ENCODE measurements at places on chromosomes 16 and 17.

DNA sequence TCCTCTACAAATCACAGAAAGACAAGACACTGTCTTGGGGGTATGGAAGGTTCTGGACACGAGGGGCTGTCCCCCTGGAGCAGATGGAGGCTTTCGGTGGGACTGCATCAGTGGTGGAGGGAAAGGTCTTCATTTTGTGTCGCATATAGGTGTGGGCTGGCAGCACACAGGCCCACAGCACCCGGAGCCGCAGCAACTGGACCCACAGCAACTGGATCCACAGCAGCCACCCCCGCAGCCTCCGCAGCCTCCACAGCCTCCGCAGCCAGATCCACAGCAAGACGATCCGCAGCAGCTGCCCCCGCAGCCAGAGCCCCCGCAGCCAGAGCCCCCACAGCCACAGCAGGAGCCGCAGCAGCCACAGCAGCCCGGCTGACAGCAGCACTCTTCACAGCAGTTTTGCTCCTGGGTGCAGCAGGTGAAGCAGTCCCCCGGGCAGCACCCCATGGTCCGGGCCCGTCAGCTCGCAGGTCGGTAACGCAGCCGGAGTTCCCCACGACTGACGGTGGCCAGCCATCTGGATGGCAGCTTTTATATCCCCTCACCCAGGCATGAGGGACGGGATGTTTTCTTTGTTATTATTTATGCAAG is at the start of gene KRTAP17-1:
KRTAP17-1 (minus strand) TSS at position 507 of the 591 bp plus-strand sequence; CDS start at position 447, 60 bp downstream.
- DNase-seq = no peak

DNA sequence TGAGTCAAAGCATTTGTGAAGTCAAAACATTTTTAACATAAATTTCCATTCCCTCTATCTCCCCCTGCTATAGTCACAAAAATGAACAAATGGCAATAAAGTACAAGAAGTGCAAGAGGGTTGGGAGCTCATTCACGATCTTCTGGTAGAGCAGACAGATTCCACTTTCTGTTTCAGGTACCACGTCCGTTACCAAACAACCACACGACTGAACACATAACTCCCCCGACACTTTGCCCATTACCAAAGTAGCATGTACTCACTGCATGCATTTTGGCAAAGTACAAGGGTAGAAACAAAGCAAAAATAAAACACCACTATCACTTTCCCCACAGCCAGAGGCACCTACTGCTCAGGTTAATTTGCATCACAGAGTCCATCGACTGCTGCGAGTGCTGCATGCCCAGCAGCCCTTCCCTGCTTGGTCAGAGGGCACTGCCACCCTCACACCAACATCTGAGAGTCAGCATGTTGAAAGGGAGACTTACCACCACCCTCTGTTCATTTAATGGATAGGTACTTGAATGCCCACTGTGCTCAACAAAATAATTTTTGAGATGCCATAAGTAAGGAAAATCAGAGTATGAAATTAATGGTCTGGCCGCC is 150.3 kb upstream of the AXIN2 start:
- no peak for DNase-seq

DNA sequence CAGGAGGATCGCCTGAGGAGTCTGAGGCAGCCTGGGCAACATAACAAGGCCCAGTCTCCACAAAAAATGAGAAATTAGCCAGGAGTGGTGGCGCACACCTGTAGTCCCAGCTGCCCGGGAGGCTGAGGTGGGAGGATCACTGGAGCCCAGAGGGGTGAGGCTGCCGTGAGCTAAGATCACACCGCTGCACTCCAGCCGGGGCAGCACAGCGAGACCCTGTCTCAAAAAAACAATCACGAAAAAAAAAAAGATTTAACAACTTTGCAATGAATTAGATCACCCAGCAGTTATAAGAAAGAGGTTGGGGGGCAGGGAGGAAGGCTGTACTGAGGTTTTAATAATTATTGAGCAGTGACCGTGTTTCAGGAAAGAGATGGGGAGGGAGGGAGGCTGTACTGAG is 49.4 kb downstream of the RPH3AL start:
- DNase-seq = no peak

DNA sequence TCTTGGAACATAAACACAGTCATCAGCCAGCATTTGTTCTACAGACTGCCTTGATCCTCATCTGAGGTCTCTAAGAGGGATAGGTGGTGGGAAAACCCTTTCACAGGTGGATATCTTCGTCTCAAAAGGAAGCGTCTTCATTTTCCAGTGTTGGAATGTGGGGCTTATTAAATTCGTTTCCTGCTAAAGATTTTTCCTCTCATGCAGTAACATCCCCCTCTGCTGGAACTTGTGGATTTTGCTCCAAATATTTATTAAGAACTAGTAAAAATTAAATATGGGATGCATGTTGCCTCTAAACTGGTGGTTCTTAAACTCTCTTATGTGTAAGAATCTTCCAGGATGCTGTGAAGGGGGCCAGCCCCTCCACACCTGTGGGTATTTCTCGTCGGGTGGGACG is 20.1 kb upstream of the MLYCD start:
- no peak for DNase-seq

DNA sequence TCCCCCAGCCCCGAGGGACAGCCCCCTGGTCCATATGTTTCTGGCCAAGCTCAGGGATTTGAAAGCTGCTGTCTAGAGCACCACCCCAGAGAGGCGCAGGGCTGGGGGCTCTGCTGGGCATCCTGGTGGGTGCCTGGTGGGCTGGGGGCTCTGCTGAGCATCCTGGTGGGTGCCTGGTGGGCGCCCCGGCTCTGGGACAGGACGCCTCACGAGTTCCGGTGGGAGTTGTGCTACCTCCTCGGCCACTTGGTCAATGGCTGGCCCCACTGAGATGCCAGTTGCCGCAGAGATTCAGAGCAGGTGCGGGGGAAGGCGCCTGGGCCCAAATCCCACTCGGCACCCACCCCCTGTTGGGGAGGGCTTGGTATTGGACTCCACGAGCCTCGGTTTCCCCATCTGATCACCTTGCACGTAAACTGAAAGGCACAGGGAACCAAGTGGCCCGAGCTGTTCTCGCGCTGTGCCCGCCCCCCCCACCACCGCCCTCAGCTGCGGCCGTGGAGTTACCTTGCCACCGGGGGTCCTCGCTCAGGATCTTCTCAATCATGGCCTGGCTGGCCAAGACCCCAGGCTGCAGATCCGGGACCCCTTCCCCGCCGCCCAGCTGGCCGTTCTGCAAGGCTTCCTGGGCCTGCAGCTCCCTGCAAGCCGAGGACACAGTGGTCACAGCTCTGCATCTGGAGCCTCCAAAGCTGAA is 13.3 kb downstream of the UNKL start:
- DNase-seq = no peak

DNA sequence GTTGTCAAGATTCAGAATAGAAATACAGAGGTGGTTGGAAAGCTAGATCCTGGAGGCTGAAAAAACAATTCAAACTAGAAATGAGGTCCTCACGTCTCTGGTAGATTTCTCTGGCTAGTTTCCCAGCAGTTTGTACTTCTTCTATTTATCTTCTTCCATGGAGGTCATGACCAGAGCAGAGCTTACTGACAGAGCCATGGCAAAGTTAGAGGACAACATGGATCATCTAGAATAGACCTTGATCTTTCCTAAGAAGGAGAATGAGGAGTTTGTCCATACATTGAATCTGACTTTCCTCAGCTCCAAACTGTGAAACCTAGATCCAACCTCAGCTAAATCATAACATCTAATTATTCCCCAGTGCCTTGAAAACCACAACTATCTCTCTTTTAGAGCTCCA is 900.8 kb upstream of the GOT2 start:
- no peak for DNase-seq

- DNase-seq = peak; percentile 94
These were observed 9.3 kb downstream of the HEXIM2 start for GRCh38 chr17:45170931-45171337.

Data from esophagus muscularis mucosa (tissue), 4 donors.